ENCODE measurements at places on chromosomes 6 and 20. TPM values are rescaled to one million over a fixed set of nuclear protein-coding genes. Genes with fewer than 3 reads are reported as not detected.

Gene RRAGD
- total RNA-seq = 1.9 TPM

Gene BIRC7
- total RNA-seq = not detected

DNA sequence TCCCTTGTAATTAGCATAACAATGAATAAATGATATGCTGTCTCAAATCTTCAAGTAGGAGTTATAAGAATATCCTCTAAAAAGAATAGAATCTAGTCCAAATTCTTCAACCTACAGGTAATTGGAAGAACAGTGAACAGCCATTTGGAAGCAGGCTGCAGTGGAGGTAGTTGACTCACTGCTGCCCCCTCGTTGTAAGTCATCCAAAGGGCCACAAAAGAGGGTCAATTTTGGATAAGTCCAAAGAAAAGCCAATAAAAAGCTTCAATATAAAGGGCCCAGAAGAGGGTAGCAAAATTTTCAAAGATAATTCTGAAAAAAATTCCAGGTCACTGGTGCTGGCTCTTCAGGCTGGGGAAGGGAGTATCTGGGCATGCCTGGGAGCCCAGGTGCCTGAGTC is 60.8 kb upstream of the SSTR4 start:
- DNase-seq = peak; percentile 81
- no peaks in the 10 kb centered on the region for H3K4me1 ChIP-seq
- no peaks in the 10 kb centered on the region for H3K27me3 ChIP-seq
- H3K4me3 ChIP-seq = no peak overlapping the region

- no peak overlapping the region for H3K4me3 ChIP-seq
- no peaks in the 10 kb centered on the region for H3K4me1 ChIP-seq
- H3K36me3 ChIP-seq = no peaks in the 10 kb centered on the region
- H3K27me3 ChIP-seq = no peaks in the 10 kb centered on the region
- H3K27ac ChIP-seq = no peak overlapping the region
- DNase-seq = no peak
Measured at GRCh38 chr6:148367411-148368024, 24.9 kb downstream of the SASH1 start.

GRCh38 chr6:31597006-31597405 is 4.2 kb upstream of the NCR3 start:
- no peaks in the 10 kb centered on the region for H3K36me3 ChIP-seq
- H3K4me3 ChIP-seq = no peak overlapping the region
- DNase-seq = no peak
- H3K27me3 ChIP-seq = no peaks in the 10 kb centered on the region
- no peak overlapping the region for H3K27ac ChIP-seq

Gene PTCRA
- not detected for total RNA-seq

Gene RAD21L1
- total RNA-seq = not detected

Gene DEFB114
- total RNA-seq = not detected

DNA sequence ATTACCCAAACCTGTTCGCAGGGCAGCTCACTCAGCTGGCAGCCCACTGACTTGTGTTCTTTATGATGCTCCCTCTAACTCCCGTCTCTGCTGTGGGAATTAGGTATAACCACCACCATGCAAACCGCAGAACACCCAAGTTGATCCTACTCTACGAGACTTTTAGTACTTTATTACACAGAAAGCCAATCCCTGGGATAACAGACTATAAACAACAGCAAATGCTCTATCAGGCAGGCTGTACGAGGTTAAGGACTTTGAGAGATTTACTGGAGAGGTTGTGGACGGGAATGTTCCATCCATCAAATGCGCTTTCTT is 241.1 kb downstream of the FOXC1 start:
- DNase-seq = no peak
- no peak overlapping the region for H3K4me3 ChIP-seq
- H3K27ac ChIP-seq = no peak overlapping the region
- H3K4me1 ChIP-seq = no peaks in the 10 kb centered on the region

Gene KIAA0408
- 0.84 TPM for total RNA-seq

GRCh38 chr20:14685183-14685582 is 347.8 kb upstream of the FLRT3 start:
- DNase-seq = no peak
- H3K36me3 ChIP-seq = no peaks in the 10 kb centered on the region
- no peaks in the 10 kb centered on the region for H3K27me3 ChIP-seq
- H3K27ac ChIP-seq = no peak overlapping the region

Gene BLTP3A
- 22.5 TPM for total RNA-seq

Gene PSORS1C1
- total RNA-seq = 0.47 TPM

Gene SIRPD
- total RNA-seq = not detected

- H3K27me3 ChIP-seq = no peaks in the 10 kb centered on the region
- H3K36me3 ChIP-seq = peaks cover 14% of the 10 kb centered on the region
- H3K4me3 ChIP-seq = no peak overlapping the region
- H3K4me1 ChIP-seq = no peaks in the 10 kb centered on the region
- H3K27ac ChIP-seq = no peak overlapping the region
Measured at GRCh38 chr6:5214570-5215052, 46.1 kb downstream of the LYRM4 start.

GRCh38 chr6:147675281-147675680 is 166.8 kb downstream of the SAMD5 start:
- no peak overlapping the region for H3K27ac ChIP-seq
- no peaks in the 10 kb centered on the region for H3K27me3 ChIP-seq
- no peak for DNase-seq
- H3K36me3 ChIP-seq = no peaks in the 10 kb centered on the region
- no peak overlapping the region for H3K4me3 ChIP-seq

DNA sequence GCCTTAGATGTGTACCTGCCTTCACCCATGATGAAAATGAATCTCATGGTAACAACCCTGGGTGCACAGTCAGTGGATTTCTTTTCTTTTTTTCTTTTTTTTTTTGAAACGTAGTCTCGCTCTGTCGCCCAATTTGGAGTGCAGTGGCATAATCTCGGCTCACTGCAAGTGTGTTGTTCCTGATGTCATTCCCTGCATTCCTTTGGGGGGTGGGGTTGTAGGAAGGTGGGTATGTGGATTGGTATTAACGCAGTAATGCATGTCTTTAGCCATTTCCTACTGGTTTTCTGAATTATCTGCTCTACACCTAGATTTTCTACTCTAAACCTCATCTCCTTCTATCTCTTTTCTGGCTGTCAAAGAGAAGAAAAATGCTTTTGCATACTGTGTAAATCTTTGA is 146.6 kb downstream of the RNF144B start:
- no peak overlapping the region for H3K27ac ChIP-seq
- no peaks in the 10 kb centered on the region for H3K36me3 ChIP-seq
- H3K4me1 ChIP-seq = no peaks in the 10 kb centered on the region
- no peak for DNase-seq
- H3K4me3 ChIP-seq = no peak overlapping the region

Gene FERMT1
- 2.5 TPM for total RNA-seq

DNA sequence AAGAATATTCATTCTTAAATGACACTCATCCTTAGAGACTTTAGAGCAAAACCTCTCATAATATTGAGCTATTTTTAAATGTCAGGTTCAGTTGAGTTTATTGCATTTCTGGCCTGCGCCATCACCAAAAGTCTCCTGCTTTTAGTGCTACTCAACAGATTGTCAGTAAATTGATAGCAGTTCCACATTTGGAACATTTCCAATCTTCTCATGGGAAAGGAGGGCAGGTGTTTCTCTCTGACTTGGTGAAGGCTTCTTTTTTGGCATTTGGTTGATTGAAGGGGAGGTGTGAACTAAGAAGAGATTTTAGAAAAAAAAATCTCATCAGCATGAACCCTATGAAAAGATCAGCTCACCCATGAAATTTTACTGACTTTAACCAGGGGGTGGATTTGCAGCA is 125.9 kb upstream of the INSM1 start:
- no peak overlapping the region for H3K27ac ChIP-seq
- H3K4me3 ChIP-seq = no peak overlapping the region
- DNase-seq = no peak
- H3K36me3 ChIP-seq = no peaks in the 10 kb centered on the region
- H3K4me1 ChIP-seq = no peaks in the 10 kb centered on the region

GRCh38 chr20:48984575-48985219 is 61.4 kb upstream of the CSE1L start:
- DNase-seq = no peak
- H3K27ac ChIP-seq = peak overlapping the region; percentile 10
- no peaks in the 10 kb centered on the region for H3K4me1 ChIP-seq
- H3K36me3 ChIP-seq = peaks cover 78% of the 10 kb centered on the region
- no peaks in the 10 kb centered on the region for H3K27me3 ChIP-seq
- no peak overlapping the region for H3K4me3 ChIP-seq

Gene CEP85L
- 6.7 TPM for total RNA-seq

Gene FOXA2
- 123 TPM for total RNA-seq

- no peaks in the 10 kb centered on the region for H3K4me1 ChIP-seq
- H3K27me3 ChIP-seq = no peaks in the 10 kb centered on the region
- no peaks in the 10 kb centered on the region for H3K36me3 ChIP-seq
- DNase-seq = no peak
- no peak overlapping the region for H3K27ac ChIP-seq
Measured at GRCh38 chr6:36160147-36160760, 29.9 kb downstream of the MAPK13 start.

Gene PRDM1
- 74.3 TPM for total RNA-seq

Gene BPIFB4
- not detected for total RNA-seq

GRCh38 chr6:776528-776931 is 83.6 kb upstream of the EXOC2 start:
- H3K4me1 ChIP-seq = no peaks in the 10 kb centered on the region
- H3K4me3 ChIP-seq = no peak overlapping the region
- no peak for DNase-seq
- no peaks in the 10 kb centered on the region for H3K27me3 ChIP-seq

GRCh38 chr20:36004045-36004444 is 35.7 kb downstream of the CNBD2 start:
- H3K36me3 ChIP-seq = no peaks in the 10 kb centered on the region
- no peak for DNase-seq
- no peak overlapping the region for H3K27ac ChIP-seq
- H3K27me3 ChIP-seq = no peaks in the 10 kb centered on the region

GRCh38 chr20:38957235-38957876 is 4.8 kb upstream of the DHX35 start:
- no peak overlapping the region for H3K27ac ChIP-seq
- no peak for DNase-seq
- H3K27me3 ChIP-seq = no peaks in the 10 kb centered on the region
- no peaks in the 10 kb centered on the region for H3K4me1 ChIP-seq

DNA sequence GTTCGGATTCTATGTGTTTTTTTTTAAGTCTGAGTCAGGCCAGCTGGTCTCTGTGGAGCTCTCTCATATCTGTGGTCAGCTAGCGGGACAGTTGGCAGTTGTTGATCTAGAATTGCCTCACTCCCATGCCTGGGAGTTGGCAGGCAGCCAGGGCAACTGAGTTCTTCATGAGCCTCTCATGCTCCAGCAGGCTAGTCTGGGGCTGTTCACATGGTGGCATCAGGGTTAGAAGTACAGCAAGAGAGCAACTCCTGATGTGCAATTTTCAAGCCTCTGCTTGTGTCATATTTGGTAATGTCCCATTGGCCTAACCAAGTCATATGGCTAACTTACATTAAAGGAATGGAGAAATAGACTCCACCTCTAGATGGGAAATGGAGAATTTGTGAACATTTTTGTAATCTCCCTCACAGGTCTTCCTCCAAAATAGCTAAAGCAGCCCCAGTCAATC is 6.7 kb upstream of the IFT52 start:
- H3K27me3 ChIP-seq = no peaks in the 10 kb centered on the region
- no peak overlapping the region for H3K4me3 ChIP-seq
- H3K27ac ChIP-seq = no peak overlapping the region
- no peaks in the 10 kb centered on the region for H3K36me3 ChIP-seq
- no peak for DNase-seq
- H3K4me1 ChIP-seq = no peaks in the 10 kb centered on the region

Gene CDSN
- total RNA-seq = not detected

- no peaks in the 10 kb centered on the region for H3K27me3 ChIP-seq
- no peaks in the 10 kb centered on the region for H3K36me3 ChIP-seq
- DNase-seq = peak; percentile 60
- H3K4me3 ChIP-seq = no peak overlapping the region
- no peaks in the 10 kb centered on the region for H3K4me1 ChIP-seq
- H3K27ac ChIP-seq = no peak overlapping the region
Measured at GRCh38 chr6:160837146-160837545, 135.1 kb downstream of the PLG start.

GRCh38 chr20:10447028-10447427 is 11.9 kb downstream of the SLX4IP start:
- H3K27me3 ChIP-seq = no peaks in the 10 kb centered on the region
- H3K4me1 ChIP-seq = no peaks in the 10 kb centered on the region
- H3K27ac ChIP-seq = no peak overlapping the region
- no peak overlapping the region for H3K4me3 ChIP-seq
- DNase-seq = no peak

Gene OR2B6
- total RNA-seq = not detected

- DNase-seq = no peak
- H3K27me3 ChIP-seq = no peaks in the 10 kb centered on the region
- H3K4me1 ChIP-seq = no peaks in the 10 kb centered on the region
- H3K4me3 ChIP-seq = no peak overlapping the region
Measured at GRCh38 chr20:35891375-35891774, 62.9 kb downstream of the SCAND1 start.

Gene TINAG
- total RNA-seq = not detected

- no peak overlapping the region for H3K4me3 ChIP-seq
- H3K27ac ChIP-seq = no peak overlapping the region
- no peaks in the 10 kb centered on the region for H3K27me3 ChIP-seq
- H3K36me3 ChIP-seq = no peaks in the 10 kb centered on the region
Measured at GRCh38 chr6:50271266-50271665, 221.5 kb upstream of the DEFB112 start.

Gene ZBTB46
- total RNA-seq = 28.0 TPM

Gene TMEM244
- not detected for total RNA-seq

- peaks cover 10% of the 10 kb centered on the region for H3K36me3 ChIP-seq
- no peaks in the 10 kb centered on the region for H3K27me3 ChIP-seq
- H3K4me3 ChIP-seq = no peak overlapping the region
- peaks cover 3% of the 10 kb centered on the region for H3K4me1 ChIP-seq
Measured at GRCh38 chr6:63640062-63640461, 4.5 kb downstream of the PHF3 start.

Gene APOM
- 1.6 TPM for total RNA-seq

DNA sequence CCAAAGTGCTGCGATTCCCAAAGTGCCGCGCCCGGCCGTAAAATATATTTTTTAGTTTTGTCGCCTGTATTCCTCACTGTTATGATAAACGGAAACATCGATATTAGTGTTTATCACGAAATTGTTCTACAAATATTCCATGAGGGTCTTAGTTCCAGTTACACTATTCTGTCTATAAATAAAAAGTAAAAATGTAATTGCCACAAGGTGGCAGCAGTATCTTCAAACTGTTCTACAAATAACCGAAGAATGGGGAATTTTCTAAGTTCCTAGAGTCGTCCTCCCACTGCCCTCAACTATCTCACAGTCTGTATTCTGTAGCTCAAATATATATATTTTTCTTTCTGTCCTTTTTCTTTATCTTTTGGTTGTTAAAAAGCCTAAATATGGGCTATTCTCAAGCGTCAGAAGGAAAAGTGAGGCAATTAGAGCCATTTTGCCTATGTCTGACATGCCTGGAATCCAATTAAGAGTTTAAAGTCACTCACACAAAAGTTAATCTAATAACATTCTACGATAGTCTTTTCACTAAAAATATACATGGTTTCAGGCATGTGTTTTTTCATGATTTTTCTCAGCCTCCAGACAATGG is 14.2 kb upstream of the FAM162B start:
- no peak overlapping the region for H3K4me3 ChIP-seq
- H3K27me3 ChIP-seq = no peaks in the 10 kb centered on the region
- H3K36me3 ChIP-seq = no peaks in the 10 kb centered on the region
- no peaks in the 10 kb centered on the region for H3K4me1 ChIP-seq
